ENCODE measurements at places on chromosomes 2 and 18.

GRCh38 chr2:163647300-163647699 lies 88.5 kb downstream of the FIGN start:
- DNase-seq, result no peak

DNA sequence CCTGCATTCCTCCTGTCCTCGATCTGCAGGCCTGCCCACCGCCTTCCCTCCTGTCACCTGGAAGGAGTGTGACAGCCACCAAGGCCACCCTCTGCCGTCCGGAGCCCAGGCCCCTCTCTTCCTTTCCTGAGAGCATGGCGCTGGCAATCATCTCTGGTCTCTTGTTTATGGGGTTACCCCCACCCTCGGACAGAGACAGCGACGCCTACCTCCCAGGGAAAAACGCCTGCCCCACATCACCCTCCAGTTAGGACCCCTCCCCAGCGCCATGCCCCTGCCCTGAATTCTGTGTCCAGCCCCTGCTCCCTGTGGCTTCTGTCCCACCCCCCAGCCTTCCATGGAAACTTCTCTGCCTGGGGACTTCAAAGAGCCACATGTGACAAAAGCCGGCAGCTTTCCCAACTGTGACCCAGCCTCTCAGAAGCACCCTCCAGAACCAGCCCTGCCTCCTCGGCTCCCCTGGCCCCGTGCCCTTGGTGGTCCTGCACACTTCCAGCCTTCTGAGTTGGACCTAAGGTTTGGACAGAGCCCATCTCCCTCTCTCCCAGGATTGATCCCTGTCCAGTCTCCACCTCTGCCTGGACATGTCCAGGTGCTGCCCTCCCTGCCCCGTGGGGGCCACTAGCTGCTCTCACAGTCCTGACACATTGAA lies 145.0 kb upstream of the HDAC4 start:
- no peak for DNase-seq

DNA sequence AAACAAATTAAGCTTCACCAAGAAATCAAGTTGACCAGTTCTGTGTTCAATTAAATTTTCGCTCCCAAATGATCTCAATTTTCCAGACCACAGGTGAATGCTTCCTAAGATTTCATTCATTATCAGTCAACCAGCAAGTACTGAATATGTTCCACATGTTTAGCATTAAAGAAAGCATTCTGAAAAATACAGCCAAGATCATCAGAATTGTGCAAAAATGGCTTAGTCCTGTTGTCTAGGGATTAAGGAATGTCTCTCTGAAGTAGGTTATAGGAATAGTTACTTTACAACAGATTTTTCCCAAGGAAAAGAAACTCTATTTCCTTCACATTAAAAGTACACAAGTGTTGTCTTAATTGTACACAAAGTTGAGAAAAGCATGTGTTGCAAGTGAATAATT lies 69.2 kb downstream of the NRXN1 start:
- no peak for DNase-seq

GRCh38 chr2:60140185-60140584 lies 413.3 kb downstream of the BCL11A start:
- DNase-seq, result no peak

DNA sequence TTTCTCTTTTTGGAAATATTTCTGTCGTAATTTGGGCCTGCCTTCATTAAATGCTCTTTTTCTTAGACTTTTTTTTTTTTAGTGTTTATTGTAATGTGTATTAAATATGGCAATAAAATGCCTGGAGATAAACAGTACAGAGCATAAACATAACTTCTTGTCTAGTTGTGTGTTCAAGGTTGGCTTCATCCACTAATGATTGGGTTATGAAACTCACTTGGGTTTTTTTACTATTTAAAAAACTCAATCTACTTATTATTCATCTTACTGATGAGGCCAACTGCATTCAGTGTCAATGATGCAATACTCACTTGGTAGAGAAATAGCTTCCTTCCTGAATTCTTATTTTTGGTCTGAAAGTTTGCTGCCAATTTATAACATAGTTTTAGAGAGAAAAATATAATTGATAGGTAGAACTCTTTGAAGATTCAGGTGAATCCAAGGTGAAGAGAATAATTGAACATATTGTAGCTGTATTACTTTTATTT lies 144.2 kb upstream of the NABP1 start:
- DNase-seq, result no peak

DNA sequence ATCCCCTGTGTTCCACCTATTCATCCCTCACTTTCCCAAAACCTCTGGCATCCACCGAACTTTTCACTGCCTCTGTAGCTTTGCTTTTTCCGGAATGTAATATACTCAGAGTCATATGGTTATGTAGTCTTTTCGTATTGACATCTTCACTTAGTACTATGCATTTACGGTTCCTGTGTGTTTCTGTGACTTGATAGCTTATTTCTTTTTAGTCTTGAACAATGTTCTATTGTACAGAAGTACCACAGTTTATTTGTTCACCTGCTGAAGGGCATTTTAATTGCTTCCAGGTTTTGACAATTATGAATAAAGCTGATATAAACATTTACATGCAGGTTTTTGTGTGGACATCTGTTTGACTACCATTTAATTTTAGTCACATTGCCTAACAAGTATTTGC lies 154.7 kb upstream of the DOK6 start:
- no peak for DNase-seq

DNA sequence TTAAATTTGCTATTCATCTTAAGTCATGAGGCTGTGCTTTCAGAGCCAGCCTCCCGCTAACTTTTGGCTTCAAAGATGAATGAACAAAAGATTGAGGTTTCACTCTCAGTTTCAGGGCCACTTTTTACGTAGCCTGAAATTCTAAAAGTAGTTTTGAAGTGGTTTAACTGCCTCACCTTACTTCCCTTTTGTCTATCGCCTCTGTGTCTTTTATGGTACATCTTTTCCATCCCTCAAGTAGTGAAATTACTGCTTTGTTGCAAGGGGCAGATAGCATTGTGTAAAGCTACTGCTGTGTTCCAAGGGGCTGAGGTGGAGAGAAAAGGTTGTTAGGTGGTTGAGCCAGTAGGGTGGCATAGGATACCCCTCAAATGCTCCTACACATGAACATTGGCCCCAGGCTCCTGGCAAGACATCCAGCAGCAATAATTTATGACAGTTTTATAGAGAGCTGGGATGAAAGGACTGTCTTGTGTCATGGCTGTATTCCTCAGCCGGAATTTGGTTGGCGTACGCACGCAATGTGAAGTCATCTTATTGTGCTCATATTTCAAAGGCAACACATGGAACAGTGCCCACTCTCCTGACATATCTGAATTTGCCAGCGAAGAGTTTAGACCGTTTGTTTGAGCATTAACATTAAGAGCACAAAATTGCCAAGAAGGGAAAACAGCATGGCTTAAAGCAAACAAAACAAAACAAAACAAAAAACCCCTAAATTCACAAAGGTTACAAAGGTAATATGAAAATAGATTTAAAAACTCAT lies 32.2 kb downstream of the QPCT start:
- DNase-seq, result peak; percentile 74

DNA sequence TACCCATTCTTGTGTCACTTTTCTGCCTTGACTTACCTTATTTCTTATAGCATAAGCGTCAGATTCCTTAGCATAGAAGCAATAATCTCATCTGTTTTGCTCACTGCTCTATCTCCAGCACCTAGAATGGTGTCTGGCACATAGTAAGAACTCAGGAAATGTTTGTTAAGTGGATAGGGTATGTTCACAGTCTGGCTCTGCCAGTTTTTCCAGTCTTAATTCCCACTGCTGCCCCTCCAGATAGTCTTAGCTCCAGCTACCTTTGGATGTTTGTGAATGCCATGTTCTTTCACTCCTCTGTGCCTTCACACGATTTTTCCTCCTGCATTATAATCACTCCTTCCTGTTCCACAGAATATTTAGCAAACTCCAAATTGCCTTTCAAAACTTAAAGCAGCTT lies 29.0 kb downstream of the DNAJC10 start:
- no peak for DNase-seq

- no peak for DNase-seq
Observed at GRCh38 chr2:66867063-66867441, 432.1 kb downstream of the MEIS1 start.

DNA sequence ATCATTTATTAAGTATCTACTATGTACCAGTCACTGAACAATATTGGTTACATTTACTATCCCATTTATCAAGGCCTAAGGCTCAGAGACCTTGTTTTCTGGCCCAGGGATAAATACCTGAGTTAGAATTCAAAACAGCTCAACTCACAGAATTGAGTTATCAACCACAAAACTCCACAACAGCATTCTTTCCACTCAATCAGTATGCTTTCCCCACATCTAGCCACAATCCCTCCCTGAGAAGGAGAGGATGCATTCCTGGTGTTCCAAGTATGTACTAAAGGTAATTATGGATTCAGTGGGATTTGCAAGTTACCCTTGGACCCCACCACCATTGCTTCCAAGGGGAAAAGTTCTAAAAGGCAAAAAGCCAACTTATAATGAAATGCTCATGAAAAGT lies 104.2 kb upstream of the PID1 start:
- no peak for DNase-seq

- DNase-seq, result no peak
Observed at GRCh38 chr2:120865656-120866055, 130.0 kb downstream of the GLI2 start.

DNA sequence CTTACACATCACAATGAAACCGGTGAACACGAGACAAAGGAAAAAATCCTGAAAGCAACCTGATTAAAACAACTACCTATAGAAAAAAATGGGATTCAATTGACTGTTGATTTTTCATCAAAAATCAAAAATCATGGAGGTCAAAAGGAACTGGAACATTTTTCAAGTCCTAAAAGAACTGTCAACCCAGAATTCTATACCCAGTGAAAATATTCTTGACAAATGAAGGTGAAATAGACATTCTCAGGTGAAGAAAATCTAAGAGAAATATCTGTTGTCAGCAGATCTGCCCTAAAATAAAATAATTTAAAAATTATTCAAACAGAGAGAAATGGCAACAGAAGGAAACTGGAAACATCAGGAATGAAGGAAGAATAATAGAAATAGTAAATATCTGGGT lies 38.9 kb downstream of the GAREM1 start:
- DNase-seq, result no peak

DNA sequence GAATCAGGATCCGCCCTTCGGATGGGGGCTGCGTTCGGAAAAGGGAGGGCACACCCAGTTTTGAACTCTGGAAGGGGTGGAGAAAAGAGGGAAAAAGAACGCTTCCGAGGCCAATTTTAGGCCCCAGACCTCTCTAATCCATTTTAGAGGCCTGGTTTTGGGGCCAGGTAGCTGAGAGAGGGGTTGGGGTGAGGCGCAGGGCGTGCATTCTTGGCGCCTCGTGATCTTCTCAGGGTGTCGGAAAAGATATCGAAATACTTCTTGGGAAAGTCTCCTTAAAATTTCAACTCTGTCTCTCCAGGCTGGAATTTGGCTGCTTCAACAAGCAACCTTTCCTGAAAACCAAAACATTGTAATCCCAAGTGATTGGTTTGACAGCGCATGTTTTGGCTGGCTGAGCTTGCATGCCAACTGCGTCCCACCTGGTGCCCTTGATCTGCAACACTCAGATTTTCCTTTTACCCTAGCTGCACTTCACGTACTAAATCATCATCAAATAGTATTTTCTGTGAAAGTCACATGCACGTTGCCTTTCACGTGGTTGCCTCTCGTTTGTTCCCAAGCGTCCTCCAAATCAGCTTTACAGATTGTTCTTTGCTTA lies 864 bp upstream of the XPO1 start:
- DNase-seq, result no peak

DNA sequence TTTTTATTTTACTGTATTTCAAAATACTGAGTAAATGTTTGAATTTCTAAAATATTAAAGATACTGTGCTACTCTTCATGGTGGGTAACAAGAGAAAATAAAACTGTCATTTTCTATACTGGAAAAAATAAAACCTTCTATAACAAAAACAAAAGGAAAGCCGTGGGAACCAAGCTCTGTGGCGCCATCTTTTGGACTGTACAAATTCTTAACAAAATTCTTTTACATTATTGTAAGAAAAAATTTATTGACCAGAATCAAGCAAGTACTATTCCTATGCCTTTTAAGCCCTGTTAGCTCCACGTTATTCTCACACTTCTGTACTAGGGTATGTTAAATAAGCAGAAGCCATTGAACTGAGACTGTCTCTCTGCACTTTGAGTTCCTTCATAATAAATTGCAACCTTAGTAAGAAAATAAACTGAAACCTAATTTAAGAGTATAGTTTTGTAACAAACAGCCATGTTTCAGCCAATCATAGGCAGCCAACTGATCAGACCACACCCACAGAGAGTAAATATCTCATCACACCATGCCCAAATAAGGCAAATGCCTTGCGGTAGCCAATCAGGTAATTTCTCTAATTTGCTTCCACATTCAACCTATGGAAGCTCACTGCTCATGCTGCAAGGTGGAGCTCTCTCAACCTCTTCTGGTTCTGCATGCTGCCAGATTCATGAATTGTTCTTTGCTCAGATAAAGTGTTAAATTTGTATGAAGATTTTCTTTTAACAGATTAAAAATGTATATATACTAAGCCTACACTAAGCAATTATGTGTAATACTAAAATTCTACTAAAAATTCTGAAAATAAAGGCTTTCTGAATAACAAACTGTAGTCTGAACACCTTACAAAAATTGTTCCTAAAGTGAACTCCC lies 42.2 kb downstream of the HIBCH start:
- no peak for DNase-seq

DNA sequence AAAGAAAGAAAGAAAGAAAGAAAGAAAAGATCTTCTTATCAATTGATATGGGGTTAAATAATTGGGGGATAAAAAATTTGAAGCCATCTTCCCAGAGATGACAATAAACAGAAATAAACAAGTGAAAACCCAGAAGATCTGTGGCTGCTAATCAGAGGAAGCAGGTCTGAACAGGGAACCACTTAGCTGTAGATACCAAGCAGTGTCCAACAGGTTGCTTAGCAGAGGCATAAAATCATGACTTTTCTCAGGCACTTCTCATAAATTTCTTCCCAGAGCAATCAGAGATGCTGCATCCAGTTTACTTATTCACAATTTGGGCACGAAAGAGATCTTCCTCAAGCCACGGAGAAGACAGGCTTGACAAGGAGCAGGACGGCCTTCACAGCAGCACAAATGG lies 5.7 kb upstream of the LPIN1 start:
- DNase-seq, result no peak

GRCh38 chr2:186588940-186589611 lies 780 bp upstream of the ITGAV start:
- DNase-seq, result no peak

- DNase-seq, result no peak
Observed at GRCh38 chr2:39241588-39241987, 2.2 kb downstream of the CDKL4 start.

GRCh38 chr2:208112969-208113368 lies 11.4 kb downstream of the CRYGD start:
- no peak for DNase-seq

- no peak for DNase-seq
Observed at GRCh38 chr2:54866868-54867267, 143.4 kb downstream of the EML6 start.
